Putamen (tissue), 1 donor: ENCODE measurements at places on chromosomes 6 and 20.

DNA sequence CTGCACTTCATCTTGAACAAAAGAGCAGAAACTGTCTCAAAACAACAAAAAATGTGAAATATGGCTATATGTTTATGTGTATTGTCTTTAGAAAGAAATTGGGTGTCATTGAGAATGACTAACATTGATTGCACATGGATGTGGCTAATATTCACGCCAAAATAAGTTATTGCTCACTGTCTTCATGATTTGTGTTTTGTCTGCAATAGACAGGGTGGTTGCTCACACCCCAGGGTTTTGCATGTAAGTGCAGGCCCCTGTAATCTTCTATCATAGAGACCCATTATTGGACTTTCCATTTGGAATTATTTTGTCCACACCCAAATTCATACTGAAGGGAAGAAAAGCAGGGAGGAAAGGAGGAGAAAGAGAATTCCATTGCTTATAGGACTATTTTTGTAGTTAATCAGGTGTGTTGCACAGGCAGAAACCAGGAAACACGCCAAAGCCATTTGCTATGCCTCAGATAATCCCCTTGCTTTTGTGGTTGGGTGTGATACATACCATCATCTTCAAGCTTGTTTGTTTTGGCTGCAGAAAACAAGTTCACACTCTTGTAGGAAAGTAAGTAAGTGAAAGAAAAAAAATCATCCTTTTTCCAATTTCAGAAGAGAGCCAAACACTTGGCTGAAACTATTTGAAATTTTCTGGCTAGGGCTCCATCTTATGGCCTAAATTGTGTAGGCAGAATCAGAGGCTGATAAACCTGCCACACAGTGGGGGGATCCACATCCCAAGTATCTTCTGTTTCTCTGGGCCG lies 214.1 kb downstream of the COL12A1 start:
- DNase-seq: no peak

- no peak for DNase-seq
Observed at GRCh38 chr6:34423254-34423653, 2.6 kb downstream of the RPS10 start.

DNA sequence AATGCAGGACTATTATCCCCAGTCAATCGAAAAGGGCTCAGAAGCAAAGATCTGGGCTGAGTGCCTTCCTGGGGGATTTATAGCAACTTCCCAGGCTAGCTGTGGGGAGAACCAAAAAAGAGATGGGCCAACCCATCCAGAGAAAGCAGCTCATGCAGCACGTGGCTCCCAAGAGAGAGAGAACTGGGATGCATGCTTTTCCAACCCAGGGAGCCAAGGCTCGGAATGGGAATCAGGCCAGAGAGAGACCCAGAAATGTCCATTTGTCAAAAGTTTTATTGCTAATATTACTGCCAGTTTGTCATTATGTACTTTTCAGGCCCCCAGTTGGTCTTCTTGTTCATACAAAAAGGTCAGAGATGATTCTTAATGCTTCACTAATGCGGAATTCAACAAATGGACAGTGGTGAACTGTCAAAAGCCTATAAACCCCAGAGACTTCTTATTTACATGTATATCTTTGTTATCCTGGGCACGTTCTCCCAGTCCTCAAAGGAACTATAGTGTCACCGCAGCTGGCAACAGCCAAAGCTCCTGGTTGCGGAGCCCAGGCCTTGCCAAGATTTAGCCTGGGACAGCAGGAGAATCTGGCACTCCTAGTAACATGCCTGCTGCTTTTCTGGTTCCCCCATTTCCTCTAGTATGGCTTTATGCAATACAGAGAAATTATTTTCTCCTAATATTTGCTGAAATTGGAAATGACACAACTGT lies 139.1 kb upstream of the POU3F2 start:
- peak; percentile 47 for DNase-seq

DNA sequence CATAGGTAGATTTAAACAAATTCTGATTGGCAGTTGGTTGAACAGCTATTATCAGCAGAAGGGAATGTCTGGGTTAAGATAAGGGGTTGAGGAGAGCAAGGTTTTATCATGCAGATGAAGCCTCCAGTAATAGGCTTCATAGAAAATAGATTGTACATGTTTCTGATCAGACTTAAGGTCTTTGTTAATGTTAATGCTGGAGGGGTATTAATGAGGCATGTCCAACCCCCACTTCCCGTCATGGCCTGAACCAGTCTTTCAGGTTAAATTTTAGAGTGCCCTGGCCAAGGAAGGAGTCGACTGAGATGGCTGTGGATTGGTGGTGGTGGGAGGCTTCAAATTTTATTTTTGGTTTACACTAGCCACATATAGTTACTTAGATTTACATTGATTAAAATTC lies 3.4 kb downstream of the CLPSL1 start:
- DNase-seq: no peak

GRCh38 chr6:145547594-145548335 lies 187.6 kb downstream of the EPM2A start:
- no peak for DNase-seq

GRCh38 chr6:151425561-151425960 lies 26.4 kb downstream of the RMND1 start:
- no peak for DNase-seq

GRCh38 chr6:16158943-16159557 lies 30.2 kb downstream of the MYLIP start:
- peak; percentile 93 for DNase-seq

- no peak for DNase-seq
Observed at GRCh38 chr6:74199215-74199915, 503.4 kb downstream of the CD109 start.

DNA sequence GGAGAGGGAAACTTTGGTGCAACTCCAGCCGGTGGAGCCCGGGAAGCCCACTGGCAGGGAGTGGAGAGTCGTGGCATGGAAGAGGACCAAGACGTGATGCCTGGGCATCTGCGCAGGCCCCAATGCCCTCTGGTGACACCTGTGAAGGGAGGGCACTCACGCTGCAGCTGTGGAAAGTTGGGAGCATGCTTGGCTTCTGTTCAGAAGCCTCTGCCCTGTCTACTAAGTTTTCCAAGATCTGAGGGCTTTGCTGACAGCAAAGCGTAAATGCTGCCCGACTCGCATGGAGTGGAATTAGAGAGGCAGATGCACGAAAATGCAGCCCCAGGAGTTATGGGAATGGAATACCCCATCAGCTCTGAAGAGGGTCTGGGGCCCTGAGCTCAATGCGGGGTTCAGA lies 75.7 kb downstream of the SYNDIG1 start:
- no peak for DNase-seq

DNA sequence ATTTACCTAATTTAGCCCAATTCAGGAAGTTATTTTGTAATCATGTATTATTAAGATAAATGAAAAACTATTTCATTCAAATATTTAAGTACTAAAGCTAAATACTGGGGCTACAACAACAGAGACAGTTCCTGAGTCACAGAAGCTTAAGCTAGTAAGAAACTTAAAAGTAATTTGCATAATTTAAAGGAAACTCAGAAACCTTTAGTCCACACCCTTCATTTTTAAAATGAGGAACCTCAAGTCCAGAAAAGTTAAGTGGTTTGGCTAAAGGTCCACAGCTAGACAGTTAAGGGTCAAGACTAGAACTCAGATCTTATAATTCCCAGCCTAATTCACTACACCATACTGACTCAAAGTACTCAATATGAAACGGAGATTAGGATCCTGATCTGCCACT lies 7.2 kb downstream of the LMBRD1 start:
- no peak for DNase-seq

- no peak for DNase-seq
Observed at GRCh38 chr6:39792540-39793450, 619 bp downstream of the DAAM2 start.

- DNase-seq: no peak
Observed at GRCh38 chr6:75283907-75284631, 523 bp downstream of the TMEM30A start.

GRCh38 chr6:3798055-3798919 lies 46.8 kb upstream of the PXDC1 start:
- no peak for DNase-seq

DNA sequence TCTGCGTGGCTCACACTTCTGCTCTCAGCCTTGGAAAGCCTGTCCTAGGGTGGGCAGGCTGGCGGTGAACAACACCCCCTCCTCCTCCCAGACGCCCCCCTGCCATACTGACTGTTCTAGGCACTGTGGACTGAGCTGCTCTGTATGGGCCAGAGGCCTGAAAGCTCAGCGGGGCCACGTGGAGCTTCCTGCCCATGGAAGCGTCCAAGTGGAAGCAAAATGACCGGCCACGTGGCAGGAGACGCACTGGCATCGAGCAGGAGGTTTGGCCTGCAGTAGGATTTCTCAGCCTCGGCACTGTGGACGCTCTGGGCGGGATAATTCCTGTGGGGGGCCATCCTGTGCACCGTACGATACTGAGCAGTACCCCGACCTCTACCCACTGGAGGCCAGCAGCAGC lies 88.7 kb downstream of the GRM4 start:
- DNase-seq: no peak
